ENCODE measurements at places on chromosomes 12 and 14.

GRCh38 chr12:124295431-124296058 is 652 bp downstream of the RFLNA start:
- no peak for DNase-seq

GRCh38 chr14:90556012-90556477 is 159.2 kb downstream of the CALM1 start:
- no peak for DNase-seq

GRCh38 chr12:62749586-62749985 is 185.4 kb downstream of the PPM1H start:
- no peak for DNase-seq

GRCh38 chr12:68259318-68259940 is 6.0 kb upstream of the IL22 start:
- no peak for DNase-seq

DNA sequence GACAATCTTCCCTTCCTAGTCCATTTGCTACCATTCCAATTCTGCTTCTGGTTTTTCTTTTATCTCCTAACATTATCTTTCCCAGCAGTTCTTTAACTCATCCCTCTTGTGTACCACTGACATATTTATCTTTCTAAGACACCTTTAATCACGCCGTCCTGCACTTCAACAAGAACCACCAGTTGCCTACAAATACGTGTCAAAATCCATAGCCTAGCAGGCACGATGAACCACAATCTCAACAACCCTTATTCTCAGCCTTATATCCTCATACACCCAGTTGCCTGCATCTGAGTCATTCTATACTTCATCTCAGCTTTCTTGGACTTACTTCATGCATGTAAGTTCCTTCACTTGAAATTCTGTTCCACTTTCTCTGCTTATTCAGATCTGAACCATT is 16.4 kb upstream of the ST8SIA1 start:
- no peak for DNase-seq

GRCh38 chr12:18320036-18320617 is 58.8 kb downstream of the PIK3C2G start:
- peak; percentile 32 for DNase-seq

Measured in NCI-H1694 (cell line).